ENCODE measurements at places on chromosomes 13 and 19.

DNA sequence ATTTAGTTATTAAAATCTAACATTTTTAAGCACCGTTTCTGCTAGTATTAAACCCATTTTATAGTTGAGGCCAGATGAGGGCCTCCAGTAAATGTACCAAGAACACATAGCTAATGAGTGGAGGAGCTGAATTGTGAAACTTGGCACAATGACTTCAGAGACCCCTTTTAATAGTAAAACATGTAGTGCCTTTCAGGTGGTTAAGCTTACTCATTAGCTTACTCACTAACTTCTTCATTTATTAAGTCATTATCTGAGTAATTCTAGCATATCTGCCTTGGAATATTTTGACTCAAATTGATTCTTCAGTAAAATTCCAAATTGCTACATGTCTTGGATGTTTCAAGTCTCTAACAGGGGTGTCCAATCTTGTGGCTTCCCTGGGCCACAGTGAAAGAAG is 735.2 kb downstream of the LIG4 start:
- no peak overlapping the region for H3K27ac ChIP-seq
- no peak for DNase-seq
- no peaks in the 10 kb centered on the region for H3K4me1 ChIP-seq
- H3K36me3 ChIP-seq: no peaks in the 10 kb centered on the region

DNA sequence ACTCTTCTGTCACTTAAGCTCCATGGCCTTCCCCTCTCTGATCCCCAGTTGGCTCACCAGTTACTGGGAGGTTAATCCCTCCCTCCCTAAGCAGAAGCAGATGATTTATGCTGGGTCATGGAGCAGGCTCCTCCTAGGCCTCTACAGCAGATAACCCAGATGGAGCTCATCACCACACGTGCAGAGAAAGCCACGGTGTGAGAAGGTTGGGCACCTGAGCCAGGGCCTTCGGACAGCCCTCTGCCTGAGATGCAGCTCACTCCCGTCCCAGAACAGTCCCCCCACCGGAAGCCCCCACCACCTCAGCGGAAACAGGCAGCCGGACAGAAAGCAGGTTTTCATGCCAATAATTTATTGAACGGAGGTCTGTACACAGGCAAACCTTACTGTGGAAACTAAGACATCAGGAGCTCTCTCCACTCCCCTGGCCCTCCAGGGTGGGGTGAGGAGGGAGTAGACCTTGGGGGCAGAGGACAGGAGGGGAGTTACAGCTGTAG is 9.8 kb downstream of the ZNF526 start:
- no peak overlapping the region for H3K4me3 ChIP-seq
- H3K27me3 ChIP-seq: no peaks in the 10 kb centered on the region
- peak overlapping the region; percentile 33 for H3K27ac ChIP-seq
- H3K4me1 ChIP-seq: no peaks in the 10 kb centered on the region
- no peak for DNase-seq

- H3K27me3 ChIP-seq: no peaks in the 10 kb centered on the region
- H3K4me1 ChIP-seq: peaks cover 19% of the 10 kb centered on the region
- H3K4me3 ChIP-seq: no peak overlapping the region
- peak; percentile 71 for DNase-seq
These were observed 50.4 kb downstream of the MYO9B start for GRCh38 chr19:17125728-17126677.

GRCh38 chr13:45179428-45179827 is 21.4 kb downstream of the KCTD4 start:
- H3K36me3 ChIP-seq: peaks cover 11% of the 10 kb centered on the region
- H3K27me3 ChIP-seq: no peaks in the 10 kb centered on the region

DNA sequence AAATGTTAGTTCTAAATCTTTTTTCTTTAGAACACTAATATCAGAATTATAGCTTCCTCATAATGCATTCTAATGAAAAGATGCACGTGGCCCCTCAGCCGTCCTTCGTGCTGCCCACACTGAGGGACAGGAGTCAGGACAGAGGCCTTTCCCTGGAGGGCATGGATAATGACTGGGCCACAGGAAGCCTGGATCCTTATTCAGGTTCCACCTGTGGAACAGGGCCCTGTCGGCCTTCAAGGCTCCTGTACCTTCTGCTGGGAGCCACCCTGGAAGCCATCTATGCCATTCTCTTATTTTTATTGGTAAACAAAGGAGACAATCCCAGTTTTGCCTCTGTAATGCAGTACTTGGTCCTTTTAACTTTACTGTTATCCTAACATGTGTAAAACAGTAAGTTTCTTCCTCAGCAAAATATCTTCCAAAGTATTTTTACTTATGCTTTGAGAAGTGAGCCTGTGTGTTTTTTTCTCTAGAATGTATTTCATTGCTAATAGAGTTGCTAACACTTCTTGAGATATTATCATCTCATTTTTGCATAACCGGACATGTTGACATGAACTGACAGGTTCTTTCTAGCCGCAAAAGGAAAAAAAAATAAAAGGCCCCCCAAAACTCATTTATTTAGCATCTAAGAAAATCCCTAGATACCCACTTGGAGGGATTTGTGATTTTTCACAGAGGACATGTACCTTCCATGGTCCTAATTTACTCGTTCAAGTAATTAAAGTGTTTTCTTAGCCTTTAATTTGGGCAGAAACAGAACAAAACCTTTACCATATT is 6.0 kb downstream of the GPR183 start:
- H3K27me3 ChIP-seq: no peaks in the 10 kb centered on the region
- no peak overlapping the region for H3K4me3 ChIP-seq
- H3K36me3 ChIP-seq: peaks cover 24% of the 10 kb centered on the region
- H3K27ac ChIP-seq: no peak overlapping the region
- H3K4me1 ChIP-seq: no peaks in the 10 kb centered on the region

GRCh38 chr19:54393381-54393780 is 21.9 kb upstream of the TTYH1 start:
- H3K4me3 ChIP-seq: no peak overlapping the region
- no peak overlapping the region for H3K27ac ChIP-seq
- no peaks in the 10 kb centered on the region for H3K36me3 ChIP-seq
- peaks cover 35% of the 10 kb centered on the region for H3K4me1 ChIP-seq

- no peaks in the 10 kb centered on the region for H3K27me3 ChIP-seq
- H3K4me3 ChIP-seq: no peak overlapping the region
- DNase-seq: no peak
- no peaks in the 10 kb centered on the region for H3K36me3 ChIP-seq
These were observed 131.8 kb upstream of the PEG3 start for GRCh38 chr19:56972291-56972841.

- H3K4me1 ChIP-seq: no peaks in the 10 kb centered on the region
- DNase-seq: peak; percentile 51
- H3K4me3 ChIP-seq: no peak within 1 kb of the TSS
- H3K36me3 ChIP-seq: peaks cover 50% of the 10 kb centered on the region
These were observed at the start of gene B3GNT8 for GRCh38 chr19:41426952-41427646. B3GNT8 (minus strand) TSS chr19:41427374; CDS start chr19:41426778, 596 bp downstream.

DNA sequence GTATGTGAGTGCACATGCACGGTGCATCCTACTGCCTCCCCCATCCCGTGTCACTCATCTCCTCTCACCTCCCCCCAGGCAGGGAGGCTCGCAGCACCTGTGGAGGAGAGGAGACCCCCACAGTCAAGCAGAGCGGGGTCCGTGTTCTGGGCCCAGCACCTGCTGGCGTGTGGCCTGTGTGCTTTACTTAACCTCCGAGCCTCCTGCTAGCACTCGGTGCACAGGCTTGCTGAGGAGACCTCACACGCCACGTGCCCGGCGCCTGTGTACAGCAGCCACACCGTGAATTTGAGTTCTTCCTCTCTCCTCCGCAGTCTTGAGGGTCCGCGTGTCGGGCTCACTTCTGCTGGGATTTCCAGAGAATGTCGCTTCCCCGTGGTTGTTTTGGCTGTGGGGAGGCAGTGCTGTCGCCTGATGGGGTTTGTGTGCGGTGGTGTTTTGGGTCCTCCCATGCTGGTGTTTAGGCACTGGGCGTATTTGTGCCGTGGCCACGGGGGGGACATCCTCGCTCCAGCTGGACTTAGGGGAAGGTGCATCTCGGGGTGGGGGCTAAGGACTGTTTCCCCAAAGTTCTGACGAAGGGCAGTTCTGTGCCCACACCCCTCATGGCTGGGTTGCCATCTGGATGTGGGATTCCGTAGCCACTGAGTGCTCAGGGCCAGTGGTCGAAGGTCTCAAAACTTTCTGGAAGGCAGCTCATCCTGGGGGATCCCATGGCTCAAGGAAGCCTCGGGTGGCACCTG is 34.8 kb upstream of the TMEM255B start:
- DNase-seq: no peak
- H3K36me3 ChIP-seq: no peaks in the 10 kb centered on the region
- no peaks in the 10 kb centered on the region for H3K27me3 ChIP-seq
- no peaks in the 10 kb centered on the region for H3K4me1 ChIP-seq

GRCh38 chr13:103007427-103007762 is 58.8 kb downstream of the SLC10A2 start:
- no peak for DNase-seq
- no peaks in the 10 kb centered on the region for H3K36me3 ChIP-seq
- no peaks in the 10 kb centered on the region for H3K27me3 ChIP-seq
- H3K4me1 ChIP-seq: no peaks in the 10 kb centered on the region
- no peak overlapping the region for H3K27ac ChIP-seq

- H3K36me3 ChIP-seq: no peaks in the 10 kb centered on the region
- H3K4me3 ChIP-seq: no peak overlapping the region
- H3K27me3 ChIP-seq: peaks cover 3% of the 10 kb centered on the region
These were observed 22.5 kb upstream of the C19orf12 start for GRCh38 chr19:29737461-29738000.

DNA sequence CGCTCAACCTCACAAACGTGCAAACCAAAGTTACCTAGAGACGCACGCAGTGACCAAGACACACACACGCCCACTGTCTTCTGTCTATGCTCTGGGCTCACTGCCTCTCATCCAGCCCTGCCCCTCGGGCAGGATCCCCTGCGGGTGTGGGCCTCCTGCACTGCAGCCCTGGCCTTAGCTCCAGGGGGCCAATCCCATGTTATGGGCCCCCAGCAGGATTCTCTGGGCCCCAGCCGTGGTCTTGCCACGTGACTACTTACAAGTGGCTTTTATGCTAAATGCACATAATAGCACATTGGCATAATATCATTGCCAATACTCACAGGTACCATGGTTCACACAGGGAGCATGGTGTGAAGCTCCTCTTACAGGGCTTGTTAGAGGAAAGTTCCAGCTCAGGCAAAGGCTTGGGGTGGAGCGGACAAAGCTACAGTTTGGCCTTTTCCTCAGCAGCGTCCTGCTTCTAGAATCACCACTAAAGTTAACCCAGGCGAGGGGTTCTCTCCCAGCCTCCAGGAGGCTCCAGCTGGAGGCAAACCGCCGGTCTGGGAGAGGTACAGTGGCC is 37.4 kb downstream of the CEBPA start:
- DNase-seq: no peak
- H3K4me1 ChIP-seq: no peaks in the 10 kb centered on the region
- no peaks in the 10 kb centered on the region for H3K36me3 ChIP-seq
- H3K27me3 ChIP-seq: peaks cover 15% of the 10 kb centered on the region
- no peak overlapping the region for H3K4me3 ChIP-seq

- no peaks in the 10 kb centered on the region for H3K4me1 ChIP-seq
- no peak for DNase-seq
- no peak overlapping the region for H3K4me3 ChIP-seq
These were observed 16.4 kb upstream of the KCTD15 start for GRCh38 chr19:33780251-33780650.

GRCh38 chr19:12994701-12995595 is at the start of gene NFIX:
NFIX (plus strand) TSS chr19:12995475; CDS start chr19:12995838, 363 bp downstream.
- H3K4me1 ChIP-seq: peaks cover 19% of the 10 kb centered on the region
- H3K4me3 ChIP-seq: peak within 1 kb of the TSS; percentile 12
- peak; percentile 76 for DNase-seq

- H3K36me3 ChIP-seq: peaks cover 11% of the 10 kb centered on the region
- no peaks in the 10 kb centered on the region for H3K27me3 ChIP-seq
- no peaks in the 10 kb centered on the region for H3K4me1 ChIP-seq
- no peak for DNase-seq
- no peak overlapping the region for H3K27ac ChIP-seq
- H3K4me3 ChIP-seq: no peak overlapping the region
These were observed 21.0 kb downstream of the RFXAP start for GRCh38 chr13:36839981-36840380.

- no peak overlapping the region for H3K4me3 ChIP-seq
- DNase-seq: no peak
- no peaks in the 10 kb centered on the region for H3K4me1 ChIP-seq
- no peak overlapping the region for H3K27ac ChIP-seq
- H3K27me3 ChIP-seq: no peaks in the 10 kb centered on the region
These were observed 29.3 kb downstream of the SBNO2 start for GRCh38 chr19:1144741-1145140.

GRCh38 chr19:48400018-48400742 is 6.7 kb downstream of the GRIN2D start:
- H3K4me3 ChIP-seq: no peak overlapping the region
- peaks cover 23% of the 10 kb centered on the region for H3K27me3 ChIP-seq
- no peaks in the 10 kb centered on the region for H3K36me3 ChIP-seq
- H3K4me1 ChIP-seq: no peaks in the 10 kb centered on the region
- DNase-seq: no peak
- H3K27ac ChIP-seq: no peak overlapping the region

DNA sequence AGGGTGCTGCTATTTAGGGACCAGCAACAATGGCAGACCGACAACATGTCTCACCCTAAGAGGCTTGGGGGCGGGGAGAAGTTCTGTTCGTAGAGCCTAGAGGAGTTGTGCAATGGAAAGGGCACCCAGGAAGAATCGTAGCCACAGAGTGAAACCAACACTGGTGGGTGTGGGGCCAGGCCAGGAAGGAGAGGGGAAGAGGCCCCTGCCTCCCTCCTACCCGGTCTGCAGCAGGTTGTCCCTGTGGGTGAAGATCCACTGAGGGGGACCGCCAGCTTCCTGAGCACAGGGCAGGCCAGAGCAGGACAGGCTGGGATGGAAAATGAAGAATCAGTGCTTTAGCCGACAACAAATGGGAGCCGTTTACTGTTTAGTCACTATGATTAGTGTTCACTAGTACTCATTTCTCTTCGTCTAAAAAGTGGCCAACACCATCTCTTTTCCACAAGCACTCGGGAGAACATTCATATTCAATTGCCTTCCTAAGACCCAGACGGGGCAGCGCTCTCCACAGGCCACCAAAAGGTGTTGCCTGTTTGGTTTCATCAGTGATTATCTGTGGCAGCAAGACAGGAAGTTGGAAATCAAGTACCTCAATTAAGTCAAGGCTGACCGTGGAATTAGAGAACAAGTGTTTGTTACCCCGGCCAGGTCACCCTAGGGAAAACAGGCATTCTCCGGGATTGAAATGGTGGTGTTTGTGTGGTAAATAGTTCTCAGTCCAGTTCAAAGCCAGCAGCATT is 1.1 kb upstream of the ATP11A start:
- H3K27ac ChIP-seq: peak overlapping the region; percentile 83
- H3K27me3 ChIP-seq: no peaks in the 10 kb centered on the region
- H3K4me1 ChIP-seq: peaks cover 36% of the 10 kb centered on the region
- peak overlapping the region; percentile 92 for H3K4me3 ChIP-seq
- DNase-seq: peak; percentile 45
- 0 out of 2 replicates have a peak, but pooled peaks cover 3% of the 10 kb centered on the region for H3K36me3 ChIP-seq

DNA sequence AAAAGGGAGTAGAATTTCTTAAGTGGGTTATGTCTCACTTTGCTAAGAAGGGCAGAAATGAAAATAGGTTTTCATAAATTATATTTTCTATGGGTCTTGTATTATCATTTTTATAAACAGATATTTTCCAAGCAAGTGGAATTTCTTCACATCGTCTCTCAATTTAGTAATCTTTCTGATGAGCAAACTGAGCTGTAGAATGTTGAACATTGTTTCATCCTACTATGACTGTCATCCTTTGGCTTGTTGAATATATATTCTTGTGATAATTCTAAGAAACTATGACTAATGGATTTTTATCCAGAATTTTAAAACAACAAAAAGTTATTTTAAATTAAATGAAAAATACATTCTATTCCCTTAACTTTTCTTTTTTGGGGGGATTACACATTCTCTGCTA is 313.8 kb downstream of the ENOX1 start:
- H3K36me3 ChIP-seq: no peaks in the 10 kb centered on the region
- H3K27ac ChIP-seq: no peak overlapping the region
- H3K4me1 ChIP-seq: no peaks in the 10 kb centered on the region
- H3K4me3 ChIP-seq: no peak overlapping the region
- no peaks in the 10 kb centered on the region for H3K27me3 ChIP-seq
- no peak for DNase-seq

- H3K4me3 ChIP-seq: no peak overlapping the region
- H3K27me3 ChIP-seq: no peaks in the 10 kb centered on the region
- H3K27ac ChIP-seq: no peak overlapping the region
- no peaks in the 10 kb centered on the region for H3K36me3 ChIP-seq
These were observed 265.7 kb downstream of the PCDH17 start for GRCh38 chr13:57897225-57897624.

Measured in DND-41 (cell line).